Pulmonary artery endothelial cell (primary cell): ENCODE measurements at places on chromosomes 6 and 20. TPM values are rescaled to one million over a fixed set of nuclear protein-coding genes. Genes with fewer than 3 reads are reported as not detected.

PM20D2 gene
- total RNA-seq: 14.3 and 23.2 TPM in 2 replicates

HCRTR2 gene
- not detected in 2 replicates for total RNA-seq

HINT3 gene
- total RNA-seq: 13.7 and 16.5 TPM in 2 replicates

DLL1 gene
- total RNA-seq: 1.8 and 2.1 TPM in 2 replicates

MAP7 gene
- total RNA-seq: 0.66 and 0.74 TPM in 2 replicates

PI16 gene
- total RNA-seq: under 0.01 TPM in 1 of 2 replicates, not detected in the other

SYNE1 gene
- 75.5 and 156 TPM in 2 replicates for total RNA-seq

EYS gene
- total RNA-seq: under 0.01 TPM in 1 of 2 replicates, not detected in the other

ANKRD6 gene
- total RNA-seq: 4.7 and 6.4 TPM in 2 replicates

MAS1 gene
- total RNA-seq: not detected in 2 replicates

DOK5 gene
- total RNA-seq: 13.5 and 20.3 TPM in 2 replicates

IMPG1 gene
- total RNA-seq: not detected in 2 replicates

LY6G6F gene
- total RNA-seq: not detected in 2 replicates

TREML4 gene
- not detected in 2 replicates for total RNA-seq

KLHDC3 gene
- 123 and 148 TPM in 2 replicates for total RNA-seq
